ENCODE measurements at places on chromosomes 5 and 9. TPM values are rescaled to one million over a fixed set of nuclear protein-coding genes. Genes with fewer than 3 reads are reported as not detected.

DNA sequence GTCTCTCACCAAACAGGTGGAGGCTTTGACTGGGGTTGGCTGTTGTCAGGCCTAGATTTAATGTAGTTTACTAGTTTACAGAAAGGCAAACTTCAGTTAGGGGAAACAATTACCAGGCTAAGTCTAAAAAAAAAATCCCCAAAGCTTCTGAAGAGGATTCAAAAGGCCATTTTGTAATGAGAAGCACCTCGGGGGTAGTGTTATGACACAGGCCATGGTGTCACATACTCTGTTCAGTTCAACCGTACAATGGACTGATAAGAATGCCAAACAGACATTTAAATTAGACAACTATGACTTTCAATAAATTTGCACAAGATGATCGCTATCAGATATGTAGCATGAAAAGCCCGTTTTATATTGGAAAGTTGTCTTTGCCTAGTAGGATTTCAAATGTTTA is 120.1 kb upstream of the PCA3 start:
- DNase-seq: no peak

DNA sequence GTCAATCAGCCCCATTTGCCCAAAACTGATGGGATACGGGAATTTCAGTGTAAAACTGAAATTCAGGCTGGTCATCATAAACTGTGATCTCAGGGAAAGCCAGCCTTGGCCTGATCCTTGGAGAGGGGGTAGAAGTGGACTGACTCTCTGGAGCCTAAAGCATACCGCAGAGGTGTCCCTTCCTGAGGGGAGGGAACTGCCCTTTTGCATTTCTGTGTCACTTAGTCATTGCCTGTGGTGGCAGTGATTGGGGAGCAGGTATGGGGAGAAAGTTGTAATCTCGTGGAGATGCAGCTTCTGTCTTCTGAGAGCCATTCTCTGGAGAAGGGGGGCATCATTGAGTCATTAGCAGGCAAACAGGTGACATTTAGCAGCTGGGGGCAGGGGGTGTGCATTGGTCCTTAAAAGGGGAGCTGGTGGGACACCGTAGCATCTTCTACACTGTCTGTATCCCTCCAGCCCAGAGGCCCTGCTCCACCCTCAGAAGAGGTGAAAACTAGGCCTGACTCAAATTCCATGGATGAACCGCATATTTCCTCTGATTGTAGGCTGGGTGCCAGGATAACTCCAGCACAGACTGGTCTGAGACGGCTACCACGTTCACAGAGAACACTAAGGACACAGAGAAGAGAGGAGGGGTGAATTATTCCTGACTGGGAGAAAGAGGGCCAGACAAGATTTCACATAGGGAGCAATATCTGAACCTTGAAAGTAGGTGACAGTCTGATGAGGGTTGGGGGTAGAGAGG is 143.3 kb downstream of the SEC61B start:
- DNase-seq: no peak

Gene GHR
- polyA plus RNA-seq: 10.1 TPM

DNA sequence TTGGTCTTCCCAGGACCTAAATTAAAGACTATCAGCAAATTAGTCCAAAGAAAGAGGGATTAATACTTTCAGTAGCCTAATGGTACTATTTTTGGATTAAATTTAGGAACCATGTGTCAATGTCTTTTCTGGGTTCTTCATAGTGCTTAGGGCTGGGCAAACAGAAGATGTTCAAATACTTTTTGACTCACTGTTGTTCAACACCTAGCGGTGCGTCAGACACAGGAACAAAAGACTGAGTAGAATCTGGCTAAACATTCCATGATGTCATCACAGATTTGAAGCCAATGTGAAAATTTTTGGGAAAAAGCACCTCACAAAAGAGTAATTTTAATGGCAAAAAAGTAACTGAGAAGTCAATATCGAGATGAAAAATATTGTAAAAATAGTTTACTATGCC is 544.4 kb downstream of the EFNA5 start:
- DNase-seq: no peak

GRCh38 chr5:112239996-112240395 is 179.1 kb downstream of the EPB41L4A start:
- DNase-seq: no peak

DNA sequence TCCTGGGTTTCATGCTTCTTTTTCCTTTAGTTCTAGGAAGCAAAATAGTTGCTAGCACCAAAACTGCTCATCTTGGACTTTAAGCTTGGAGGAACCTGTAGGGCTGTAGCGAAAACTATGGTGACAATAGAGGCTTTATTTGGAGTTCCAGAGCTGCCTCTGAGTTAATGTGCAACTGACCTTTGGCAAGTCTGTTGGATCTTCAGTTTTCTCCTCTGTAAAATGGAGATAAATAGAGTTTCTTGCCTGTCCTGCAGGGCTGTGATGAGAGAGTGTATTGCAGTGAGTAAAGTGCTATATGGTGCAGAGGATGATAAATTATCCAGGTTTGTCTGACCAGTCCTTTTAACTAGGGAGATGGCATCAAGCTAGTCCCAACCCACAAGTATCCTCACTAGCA is 417.0 kb downstream of the MAN2A1 start:
- no peak for DNase-seq

- DNase-seq: no peak
These were observed 67.6 kb upstream of the NR5A1 start for GRCh38 chr9:124574534-124575375.

DNA sequence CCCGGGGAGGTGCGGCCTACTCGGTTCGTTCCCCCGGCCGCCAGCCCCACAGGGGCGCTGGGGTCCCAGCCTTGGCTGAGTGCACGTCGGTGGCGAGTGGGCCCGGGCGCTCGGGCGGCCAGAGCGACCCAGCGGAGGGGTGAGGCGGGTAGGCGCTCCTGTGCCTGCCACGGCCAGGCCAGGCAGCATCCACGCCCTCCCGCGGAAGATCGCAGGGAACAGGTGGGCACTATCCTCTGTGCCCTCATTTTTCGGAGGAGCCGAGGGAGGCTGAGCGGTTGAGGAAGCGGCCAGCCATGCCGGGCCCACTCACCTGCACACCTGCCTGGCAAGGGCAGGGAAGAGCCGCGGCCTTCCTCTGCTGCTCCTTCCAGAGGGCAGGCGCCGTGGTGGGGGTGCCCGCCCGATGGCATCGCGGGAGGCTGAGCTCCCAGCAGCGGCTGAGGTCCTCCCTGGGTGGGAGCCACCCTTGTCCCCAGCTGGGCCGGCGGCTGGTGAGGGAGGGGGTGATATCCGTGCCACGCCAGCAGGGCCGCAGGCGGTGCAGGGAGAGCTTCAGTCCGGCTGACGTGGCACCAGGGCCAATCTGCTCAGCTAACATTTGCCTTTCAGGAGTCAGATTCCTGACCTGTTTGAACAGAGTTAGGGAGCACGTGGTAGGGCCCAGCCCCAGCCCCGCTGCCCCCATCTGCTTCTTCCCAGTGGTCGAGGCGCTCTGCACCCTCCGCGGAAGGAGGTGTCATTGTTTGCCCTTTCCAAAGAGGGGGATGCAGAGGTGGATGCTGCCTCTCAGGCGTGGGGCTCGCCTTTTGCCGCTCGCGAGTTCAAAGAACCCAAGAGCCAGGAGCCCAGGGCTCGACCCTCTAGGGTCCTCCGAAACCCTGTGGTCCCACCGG is 1.6 kb upstream of the SEC16A start:
- DNase-seq: no peak

DNA sequence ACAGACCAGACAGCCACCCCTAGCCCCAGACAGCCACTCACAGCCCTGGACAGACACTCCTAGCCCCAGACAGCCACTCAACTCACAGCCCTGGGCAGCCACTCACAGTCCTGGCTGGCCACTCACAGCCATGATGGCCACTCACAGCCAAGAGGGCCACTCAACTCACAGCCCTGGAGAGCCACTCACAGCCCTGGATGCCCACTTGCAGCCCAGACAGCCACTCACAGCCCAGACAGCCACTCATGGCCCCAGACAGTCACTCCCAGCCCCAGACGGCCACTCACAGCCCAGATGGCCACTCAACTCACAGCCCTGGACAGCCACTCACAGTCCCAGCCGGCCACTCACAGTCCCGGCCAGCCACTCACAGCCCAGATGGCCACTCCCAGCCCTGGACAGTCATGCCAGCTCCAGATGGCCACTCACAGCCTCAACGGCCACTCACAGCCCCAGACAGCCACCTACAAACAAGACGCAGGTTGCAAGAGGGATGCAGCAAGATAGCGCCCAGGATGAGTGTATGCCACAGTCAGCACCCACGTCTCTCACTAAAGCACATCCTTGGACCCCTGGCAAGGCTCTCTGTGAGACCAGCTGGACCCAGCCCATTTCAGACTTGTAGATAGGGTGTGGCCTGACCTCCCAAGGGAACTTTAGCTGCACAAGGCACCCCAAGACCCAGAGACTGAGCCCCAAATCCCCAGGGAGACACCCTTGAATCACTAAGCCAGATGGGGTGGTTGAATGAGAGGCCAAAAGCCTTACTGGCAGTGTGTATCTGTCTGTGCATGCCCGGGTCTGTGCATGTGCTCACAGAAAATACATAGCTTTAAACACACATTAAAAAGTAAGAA is 22.4 kb downstream of the ZDHHC11B start:
- DNase-seq: no peak

DNA sequence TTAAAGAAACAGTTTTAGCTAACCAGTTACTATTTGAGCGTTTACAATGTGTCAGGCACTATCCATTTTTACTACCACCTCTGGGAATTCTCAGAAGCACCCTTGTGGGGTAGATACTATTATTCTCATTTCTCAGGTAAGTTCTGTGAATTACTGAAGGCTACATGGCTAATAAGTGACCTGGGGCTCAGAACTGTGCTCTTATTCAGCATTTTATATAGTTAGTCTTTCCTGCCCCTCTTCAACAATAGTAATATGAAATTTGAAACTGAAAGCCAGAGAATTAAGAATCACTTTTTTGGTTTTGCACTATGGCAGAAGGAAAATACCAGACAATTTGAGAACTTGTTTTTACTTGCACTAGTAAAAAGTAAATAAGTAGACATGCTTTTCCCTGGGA is 11.8 kb downstream of the ELL2 start:
- no peak for DNase-seq

GRCh38 chr9:134983506-134984371 is 66.0 kb upstream of the FCN1 start:
- no peak for DNase-seq

Gene SCGB3A2
- polyA plus RNA-seq: not detected

DNA sequence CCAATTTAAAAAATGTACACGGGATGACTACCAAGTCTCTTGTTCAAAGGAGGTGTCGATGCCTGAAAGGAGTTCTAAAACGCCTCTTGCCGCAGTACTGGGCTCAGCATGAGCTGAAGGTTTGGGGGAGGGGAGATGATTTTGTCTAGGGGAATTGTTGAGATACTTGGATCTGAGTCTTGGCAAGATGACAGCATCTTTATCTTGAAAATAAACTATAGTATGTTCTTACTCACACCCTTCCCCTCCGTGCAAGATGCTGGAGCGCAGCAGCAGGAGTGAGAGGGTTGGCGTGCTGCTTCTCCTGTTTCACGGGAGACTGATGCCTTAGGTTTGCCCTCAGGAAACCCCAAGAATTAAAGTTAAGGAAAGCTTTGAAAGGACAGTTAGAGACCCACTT is 47.3 kb downstream of the FAM78A start:
- DNase-seq: no peak

Gene PKD2L2
- 0.11 TPM for polyA plus RNA-seq

Measured in urinary bladder (tissue), 4 donors.